NCI-H510A treated with DMSO at 0.1 percent for 48 hours (cell line): ENCODE measurements at places on chromosomes 5 and 9.
A peak's percentile ranks its signal among the peaks of the same experiment; 100 is the strongest.

DNA sequence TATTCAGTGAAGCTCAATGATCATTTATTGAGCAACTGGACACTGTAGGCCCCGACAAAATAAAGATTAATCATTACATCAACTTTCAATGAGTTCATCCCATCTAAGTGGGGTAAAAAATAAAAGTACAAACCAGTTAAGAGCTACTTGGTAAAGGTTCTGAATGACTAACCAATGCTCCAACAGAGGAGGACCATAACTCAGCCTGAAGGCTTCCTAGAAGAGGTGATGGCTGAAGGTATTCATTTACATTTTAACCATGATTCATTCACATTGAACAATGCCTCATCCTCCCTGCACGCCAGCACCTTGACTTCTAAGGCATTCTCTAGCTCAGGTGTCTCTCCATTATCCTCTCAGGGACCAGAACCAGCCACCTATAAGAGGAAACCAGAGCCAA is 201.4 kb downstream of the ZNF462 start:
- no peak for DNase-seq

GRCh38 chr5:14608169-14608568 is 26.6 kb downstream of the OTULINL start:
- DNase-seq: no peak

DNA sequence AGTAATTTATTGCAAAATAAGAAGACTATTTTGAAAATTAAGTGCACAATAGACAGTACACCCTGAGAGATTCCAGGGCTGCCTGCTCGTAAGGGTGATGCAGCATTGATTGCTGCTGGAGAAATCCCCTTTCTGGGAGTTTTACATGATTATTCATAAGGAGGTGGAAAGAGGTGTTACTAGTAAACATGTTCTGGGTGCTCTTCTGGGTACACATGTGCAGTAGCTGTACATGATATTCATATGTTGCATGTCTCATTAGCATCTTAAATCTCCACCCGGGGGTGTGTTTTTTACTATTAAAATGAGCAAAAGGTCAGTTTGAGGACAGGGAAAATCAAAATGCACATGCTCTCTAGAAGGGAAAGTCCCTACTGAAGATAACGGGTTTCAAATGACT is 264.8 kb downstream of the CDK5RAP2 start:
- DNase-seq: no peak

GRCh38 chr5:6158974-6159831 is 219.1 kb downstream of the MED10 start:
- DNase-seq: peak; percentile 95

DNA sequence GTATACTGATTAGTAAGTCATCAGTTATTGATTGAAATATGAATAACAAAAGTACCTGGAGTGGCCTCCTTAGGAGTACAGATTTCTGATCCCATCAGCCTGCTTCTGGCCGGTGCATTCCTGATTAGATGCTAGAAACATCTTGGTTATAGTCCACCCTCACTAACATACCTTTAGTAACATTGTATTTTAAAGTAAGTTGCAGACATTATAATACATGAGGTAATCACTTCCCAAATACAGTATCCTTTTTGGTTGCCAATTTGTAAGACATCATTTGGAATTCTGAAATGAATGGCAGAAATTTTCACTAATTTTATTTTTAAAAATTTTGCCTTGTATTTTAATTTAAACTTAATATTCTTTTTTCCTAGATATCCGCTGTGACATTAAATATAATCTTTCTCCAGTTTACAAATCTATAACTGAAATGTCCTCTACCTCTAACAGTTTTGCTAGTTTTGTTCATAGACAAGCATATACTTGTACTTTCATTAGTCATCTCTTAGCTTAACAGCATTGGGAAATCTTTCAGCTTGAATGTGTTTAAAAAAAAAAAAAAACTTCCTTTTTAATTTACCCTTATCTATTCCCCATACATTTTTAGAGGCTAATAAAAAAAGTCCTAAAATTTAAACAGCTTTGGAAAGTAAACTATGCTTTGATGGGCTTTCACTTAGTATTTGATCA is 178.9 kb downstream of the XRCC4 start:
- no peak for DNase-seq

DNA sequence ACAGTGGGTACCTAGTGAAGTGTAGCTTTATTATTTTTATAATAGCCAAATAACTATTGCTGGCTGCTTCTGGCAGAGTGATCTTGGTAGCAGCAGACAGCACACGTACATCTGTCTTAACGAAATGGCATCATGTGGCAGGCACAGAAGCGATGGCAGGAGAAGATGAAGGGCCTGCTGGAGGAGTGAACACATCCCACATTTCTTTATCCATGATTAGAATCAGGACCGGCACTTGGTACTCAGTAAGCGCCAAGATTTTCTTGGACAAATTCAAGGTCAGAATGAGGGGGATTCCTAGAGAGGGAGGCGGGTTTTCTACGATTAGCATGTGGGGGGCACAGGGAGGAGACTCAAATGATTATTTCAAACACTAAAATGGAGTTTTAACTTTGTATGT is 23.0 kb upstream of the ZNF366 start:
- no peak for DNase-seq

DNA sequence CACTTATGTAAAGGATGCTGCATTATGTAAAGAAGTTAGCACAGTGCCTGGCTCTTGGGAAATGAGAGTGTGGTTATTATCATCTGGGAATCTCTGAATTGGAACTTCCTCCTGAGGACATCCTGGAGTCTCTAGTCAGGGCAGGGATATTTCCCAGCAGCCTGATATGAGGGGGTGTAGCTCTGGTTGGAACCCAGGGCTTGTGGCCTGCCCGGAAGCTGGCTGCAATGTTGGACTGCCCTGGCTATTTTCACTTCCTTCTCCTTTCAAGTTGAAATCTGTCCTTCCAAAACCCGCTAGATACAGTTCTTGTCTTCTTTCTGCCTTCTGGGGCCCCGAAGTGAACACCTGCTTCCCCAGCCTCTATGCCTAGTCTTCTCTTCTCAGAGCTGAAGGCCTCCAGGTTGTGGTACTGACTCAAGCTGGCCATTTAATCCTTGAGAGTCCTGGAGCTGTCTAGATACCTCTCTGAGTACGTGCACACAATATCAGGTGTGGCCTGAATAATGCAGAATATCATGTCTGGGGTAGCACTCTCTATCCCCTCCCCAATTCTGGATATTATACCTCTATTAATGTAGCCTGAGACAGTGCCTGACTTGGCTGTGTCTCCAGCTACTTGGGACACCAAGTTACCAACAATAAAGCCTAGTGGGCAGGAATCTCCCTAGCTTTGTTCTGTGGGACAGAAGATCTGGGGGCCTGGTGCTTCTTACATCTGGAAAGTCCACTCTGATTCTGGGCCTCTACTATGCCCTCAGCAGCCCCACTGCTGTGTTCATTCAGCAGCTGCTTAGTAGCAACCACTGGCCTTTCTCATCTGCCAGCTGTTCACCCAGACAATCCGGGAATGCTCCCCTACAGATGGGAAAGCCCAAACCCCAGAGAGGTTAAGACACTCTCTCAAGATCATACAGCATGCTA is 45.0 kb downstream of the SLC6A7 start:
- no peak for DNase-seq

DNA sequence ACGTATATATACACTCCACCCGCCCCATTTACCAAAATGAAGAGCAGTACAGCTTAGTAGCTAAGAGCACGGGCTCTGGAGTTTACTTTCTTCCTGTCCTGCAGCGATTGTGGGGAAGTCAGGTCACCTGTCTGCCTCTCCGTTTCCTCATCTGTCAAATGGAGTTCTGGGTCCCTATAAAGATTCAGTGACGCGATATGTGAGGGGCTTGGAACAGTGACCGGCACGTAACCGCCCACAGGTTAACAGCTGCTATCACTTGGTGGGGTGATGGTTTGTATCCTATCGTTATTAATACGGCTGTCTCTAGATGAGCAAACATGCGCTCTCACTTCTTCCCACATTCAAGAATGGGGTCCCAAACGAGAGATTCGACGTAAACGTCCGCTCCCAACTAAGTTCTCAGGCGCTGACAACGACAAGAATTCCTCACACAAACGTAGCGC is 426 bp downstream of the FAM114A2 start:
- DNase-seq: peak; percentile 27

DNA sequence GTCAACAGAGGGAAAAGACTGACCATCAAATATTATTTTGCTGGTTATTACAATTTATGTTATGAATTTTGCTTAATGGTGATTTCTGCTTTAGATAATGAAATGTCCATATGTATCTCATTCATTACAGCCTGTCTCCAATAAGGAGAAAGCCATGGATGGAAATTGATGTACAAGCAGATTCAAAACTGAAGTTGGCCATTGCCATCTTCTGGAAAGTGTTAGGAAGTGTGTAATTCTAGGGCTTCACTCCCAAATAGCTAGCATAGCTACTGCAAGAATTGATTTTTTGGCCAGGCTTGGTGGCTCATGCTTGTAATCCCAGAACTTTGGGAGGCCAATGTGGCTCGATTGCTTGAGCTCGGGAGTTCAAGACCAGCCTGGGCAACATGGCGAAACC is 45.8 kb downstream of the DYNC2I2 start:
- no peak for DNase-seq

DNA sequence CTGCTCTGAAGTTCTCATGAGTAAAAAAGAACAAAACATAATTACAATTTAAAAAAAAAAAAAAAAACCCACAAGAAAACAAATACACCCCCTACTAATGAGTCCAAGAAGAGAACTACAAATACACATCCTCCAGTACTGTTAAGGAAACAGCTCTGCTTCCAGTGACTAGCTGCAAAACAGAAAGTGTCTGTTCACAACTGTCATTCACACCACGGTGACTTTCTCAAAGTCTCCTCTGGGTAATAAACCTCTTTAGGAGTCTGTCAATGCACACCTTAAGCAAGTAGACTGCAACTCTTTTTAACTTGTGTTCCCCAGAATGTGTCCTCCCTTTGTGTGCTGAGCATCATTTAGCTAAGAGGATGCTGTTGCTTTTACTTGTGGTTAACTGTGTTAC is 6.2 kb downstream of the REEP5 start:
- no peak for DNase-seq

DNA sequence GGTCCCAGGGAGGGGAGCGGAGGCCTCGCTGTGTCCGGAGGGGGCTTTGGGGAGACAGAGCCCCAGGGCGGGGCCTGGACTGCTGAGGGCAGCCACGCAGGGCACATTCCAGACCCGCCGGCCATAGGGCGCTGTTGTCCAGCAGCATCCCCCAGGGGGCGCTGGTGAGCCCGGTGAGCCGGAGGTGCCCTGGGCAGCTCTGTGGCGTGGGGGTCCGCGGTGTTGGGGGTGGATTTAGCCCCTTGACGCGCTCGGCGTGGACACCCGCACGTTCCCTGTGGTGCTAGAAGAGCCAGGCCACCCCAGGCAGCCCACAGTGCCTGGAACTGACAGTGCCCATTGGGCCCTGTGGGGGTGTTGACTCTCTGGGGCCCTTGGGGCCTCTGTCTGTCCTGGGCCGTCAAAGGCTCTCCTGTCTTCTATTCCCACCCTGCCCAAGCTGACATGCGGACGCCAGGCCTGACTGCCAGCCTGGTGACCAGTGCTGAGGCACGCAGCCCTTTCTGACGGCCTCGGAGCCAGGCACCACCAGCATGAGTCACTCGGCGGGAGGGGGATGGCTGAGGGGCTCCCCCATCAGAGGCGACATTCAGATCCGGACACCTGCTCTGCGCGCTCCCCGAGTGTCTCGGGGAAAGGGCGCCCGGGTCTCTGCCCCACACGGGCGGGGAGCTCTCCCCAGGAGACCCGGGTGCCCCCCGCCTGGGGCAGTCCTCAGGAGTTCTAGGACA is 23.9 kb downstream of the TPPP start:
- no peak for DNase-seq

DNA sequence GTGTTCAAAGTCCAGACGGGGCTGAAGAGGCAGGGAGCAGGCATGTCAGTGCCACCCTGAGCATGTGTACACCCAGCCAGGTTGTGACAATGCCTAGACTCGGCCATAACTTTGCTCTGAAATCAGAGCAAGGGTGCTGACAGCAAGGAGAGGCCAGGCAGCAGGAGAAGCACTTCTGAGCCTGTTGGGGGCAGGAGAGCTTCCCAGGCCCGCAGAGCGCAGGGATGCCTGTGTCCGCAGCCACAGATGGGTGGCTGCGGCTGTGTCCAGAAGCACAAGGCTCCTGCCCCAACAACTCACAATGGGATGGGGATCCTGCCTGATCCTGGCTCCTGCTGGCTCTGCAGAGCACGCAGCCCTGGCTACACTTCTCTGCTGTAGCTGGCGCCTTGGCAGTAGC is 373.9 kb downstream of the CHSY3 start:
- DNase-seq: no peak

DNA sequence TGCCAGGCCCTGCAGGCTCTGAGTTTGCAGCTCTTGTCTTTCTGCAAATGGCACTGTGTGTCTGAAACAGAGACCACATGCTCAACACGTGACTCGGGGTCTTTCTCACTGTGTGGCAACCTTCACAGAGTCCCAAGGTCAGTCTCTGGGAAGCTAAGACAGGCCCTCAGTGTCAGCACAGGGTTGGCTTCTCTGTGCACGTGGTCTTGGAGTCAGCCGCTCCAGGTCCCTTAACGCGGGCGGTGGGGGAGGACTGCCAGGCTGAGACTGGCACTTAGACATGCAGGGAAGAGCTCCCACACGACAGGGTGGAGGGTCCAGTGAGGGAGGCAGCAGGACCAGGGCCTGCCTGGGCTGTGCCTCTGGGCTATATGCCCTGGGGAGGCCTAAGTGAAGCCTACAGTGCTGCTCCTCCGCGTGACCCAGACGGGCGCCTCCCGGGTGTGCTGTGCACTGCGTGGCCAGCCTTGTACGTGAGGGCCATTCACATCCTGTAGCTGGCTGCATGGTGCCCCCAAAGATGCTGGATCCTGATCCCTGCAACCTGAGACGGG is 76.8 kb downstream of the ADAMTS2 start:
- DNase-seq: no peak
